Jurkat, Clone E6-1 (cell line): ENCODE measurements at places on chromosomes 7 and 10.

GRCh38 chr7:17807242-17807641 lies 133.1 kb downstream of the SNX13 start:
- DNase-seq, result peak; percentile 63

DNA sequence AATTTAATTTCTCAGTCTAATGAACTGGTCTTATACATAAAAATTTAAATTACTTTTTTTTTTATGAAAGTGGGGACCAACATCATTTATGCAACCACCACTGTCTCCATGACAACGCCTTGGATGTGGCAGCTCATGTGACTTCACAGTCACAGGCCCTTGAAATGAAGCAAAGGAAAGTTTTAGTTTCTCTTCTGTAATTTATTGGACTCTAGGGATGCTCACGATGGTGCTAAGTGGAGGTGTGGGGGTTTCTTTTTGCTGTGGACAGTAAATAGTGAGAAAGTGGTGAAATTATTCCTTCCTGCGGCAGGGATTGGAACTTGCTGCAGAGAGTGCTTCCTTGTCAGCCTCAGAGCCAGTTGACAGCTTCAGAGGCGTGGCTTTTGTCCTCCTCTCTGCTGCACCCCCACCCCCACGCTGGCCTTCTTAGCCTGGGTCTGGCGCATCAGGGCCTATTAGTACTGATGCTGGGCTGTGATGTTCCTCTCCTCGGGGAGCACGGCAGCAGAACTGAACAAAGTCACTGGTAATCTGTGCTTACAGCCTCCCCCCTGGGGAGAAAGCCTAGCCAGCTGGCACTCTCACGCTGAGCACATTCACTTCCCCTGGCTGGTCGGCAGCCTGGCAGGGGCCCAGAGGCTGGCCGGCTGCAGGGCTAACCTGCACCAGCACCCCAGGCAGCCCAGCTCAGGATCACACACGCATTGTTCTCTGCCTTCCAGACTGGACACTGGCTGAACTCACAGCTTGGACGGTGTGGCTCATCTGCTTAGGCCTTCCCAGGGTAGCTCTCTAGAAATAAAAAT lies 517.5 kb upstream of the GALNT17 start:
- DNase-seq, result peak; percentile 7

DNA sequence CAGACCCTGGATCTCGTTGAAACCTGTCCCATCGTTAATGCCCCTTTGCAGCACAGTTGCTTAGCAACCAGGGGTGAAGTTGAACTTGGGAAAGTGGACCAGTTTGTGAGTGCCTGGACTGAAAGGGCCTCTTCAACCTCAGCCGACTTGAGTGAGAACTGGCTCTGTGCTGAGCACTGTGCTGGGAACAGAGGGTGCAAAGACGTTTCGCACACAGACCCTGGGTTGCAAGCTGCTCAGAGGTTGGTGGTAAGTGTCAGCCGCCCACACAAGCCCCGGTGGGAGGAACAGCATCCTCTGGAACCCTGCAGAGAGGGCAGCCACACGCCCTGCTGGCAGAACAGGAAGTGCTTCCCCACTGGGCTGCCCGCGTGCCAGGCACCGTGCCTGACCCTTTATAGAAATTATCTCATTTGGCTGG lies 89.2 kb downstream of the CARD11 start:
- peak; percentile 7 for DNase-seq

DNA sequence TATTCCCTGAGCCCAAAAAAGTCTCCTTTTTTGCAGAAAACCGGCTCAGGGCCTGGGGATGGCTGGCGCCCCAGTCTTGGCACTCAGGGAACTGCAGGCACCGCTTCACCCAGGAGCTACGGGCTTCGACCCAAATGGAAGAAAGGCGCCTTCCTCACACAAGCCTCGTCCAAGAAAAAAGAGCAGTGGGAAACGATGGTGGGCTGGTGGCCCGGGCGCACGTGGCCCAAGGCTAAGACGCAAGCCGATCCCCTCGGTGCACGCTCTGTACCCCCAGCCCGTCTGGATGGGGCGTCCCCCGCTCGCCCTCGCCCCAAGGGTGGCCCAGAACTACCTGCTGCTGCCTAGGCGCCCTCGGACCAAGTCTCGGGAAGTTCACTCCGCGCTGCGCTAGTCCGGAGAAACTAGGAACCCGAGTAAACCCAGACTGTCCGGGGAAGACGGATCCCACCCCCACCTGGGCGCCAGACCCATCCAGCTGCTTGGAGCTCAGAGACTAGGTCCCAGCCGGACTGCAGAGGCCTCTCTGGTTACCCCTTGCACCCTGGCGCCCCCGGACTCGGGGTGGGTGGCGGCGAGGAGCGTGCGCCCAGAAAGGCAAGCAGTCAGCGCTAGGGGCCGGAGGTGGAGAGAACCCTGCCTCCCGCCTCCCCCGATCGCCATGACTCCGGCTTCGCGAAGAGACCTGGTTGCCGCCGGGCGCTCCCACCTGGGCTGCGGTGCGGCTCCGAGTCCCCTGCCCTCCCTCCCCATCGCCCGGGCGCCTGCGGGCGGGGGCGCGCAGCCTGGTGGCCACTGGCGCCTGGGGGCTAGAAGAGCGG lies 76.4 kb downstream of the CALN1 start:
- DNase-seq, result no peak

- no peak for DNase-seq
These were observed 5.3 kb upstream of the SCIN start for GRCh38 chr7:12564996-12565764.

- DNase-seq, result no peak
These were observed 770.9 kb downstream of the TNS3 start for GRCh38 chr7:46810986-46811385.

DNA sequence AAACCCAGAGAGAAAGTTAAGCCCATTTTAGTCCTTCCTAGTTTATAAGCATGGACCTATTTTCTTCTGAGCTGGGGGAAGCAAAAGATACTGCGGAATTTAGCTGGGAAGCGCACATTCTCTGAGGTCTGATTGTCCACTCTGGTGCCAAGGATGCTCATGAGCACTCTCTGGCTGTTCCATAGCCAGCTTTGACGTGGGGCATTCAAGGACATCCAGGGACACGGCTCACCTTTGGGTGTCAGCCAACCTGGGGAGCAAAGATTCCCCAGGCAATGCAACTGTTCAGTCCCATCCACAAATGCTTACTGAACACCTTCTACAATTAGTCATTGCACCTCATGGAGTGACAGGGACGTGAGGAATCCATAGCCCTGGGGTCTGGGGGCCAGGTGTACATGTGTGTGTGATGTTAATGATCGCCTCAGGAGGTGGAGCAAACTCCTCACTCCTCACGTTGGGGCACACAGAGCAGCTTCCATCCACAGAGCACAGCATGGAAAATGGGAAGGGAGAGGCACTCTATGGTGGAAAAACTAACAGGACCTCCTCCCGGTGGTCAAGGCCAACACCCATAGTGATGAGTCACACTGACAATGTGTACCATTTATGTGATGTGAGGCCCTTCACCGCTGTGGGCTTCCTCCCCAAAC lies 67.5 kb upstream of the IGFBP3 start:
- DNase-seq, result no peak

- DNase-seq, result no peak
These were observed 409.5 kb downstream of the SUGCT start for GRCh38 chr7:40544221-40544723.

DNA sequence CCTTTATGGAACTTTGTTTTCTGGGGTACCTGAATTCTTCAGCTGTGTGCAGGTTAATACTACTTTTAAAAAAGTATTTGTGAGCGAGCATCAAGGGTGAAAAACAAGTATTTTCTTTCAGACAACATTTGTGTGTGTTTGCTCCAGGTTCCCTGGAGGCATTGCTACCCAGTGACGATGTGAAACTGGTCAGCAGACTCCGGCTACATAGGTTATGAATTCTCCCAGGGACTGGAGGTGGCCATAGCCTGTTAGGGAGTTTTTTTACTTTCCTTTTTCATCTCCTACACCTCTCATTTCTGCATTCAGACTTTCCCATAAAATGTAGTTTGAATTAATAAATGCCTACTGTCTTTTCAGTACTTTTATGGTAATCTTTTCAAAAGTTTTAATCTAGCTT lies 7.6 kb downstream of the AKR1D1 start:
- no peak for DNase-seq

GRCh38 chr7:142463401-142463850 lies 205.6 kb upstream of the PRSS58 start:
- peak; percentile 56 for DNase-seq

DNA sequence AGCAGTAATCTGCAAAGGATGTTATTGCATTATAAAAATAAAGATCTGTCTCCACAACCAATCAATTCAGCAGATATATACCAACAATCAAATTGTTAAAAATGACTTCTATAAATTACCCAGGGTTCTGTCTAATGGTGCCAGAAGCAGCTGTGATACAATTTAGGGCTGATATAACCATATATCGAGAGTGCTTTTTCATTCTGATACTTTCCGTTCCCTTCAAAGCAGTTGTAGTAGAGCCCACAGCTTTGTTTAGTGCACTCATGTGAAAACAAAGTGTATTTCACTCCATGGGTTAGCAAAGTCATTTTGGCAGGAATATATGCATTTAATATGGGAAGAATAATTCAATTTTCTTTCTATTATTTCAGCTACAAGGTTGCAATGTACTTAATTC lies 83.1 kb upstream of the CHCHD3 start:
- DNase-seq, result no peak

DNA sequence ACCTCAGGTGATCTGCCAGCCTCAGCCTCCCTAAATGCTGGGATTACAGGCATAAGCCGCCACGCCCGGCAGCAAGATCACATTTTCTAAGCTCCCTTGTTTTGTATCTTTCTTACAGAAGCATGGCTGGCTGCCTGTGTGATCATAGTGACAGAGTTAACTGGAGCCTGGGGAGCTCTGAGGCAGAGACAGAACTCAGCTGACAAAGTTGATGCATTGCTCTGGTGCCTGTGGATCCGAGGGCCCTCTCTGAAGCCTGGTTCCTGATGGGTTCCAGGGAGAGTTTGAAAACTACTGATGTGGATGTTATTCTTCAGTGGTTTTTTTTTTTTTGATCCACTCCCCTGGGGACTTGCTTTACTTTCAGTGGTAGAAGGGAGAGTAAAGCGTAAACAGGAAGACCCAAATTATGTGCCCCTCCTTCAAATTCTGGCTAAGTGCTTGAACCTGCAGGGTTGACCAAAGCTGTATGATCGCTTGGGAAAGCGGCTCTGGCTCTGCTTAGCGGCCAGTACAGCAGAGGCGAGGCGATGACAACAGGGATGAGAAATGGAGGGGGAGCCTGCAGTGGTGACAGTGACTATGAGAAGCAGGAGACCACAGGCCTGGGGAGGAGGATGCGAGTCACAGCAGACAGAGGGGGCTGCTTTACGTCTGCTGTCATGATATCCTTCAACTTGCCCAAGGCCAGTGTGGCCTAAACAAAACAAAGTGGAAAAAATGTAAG lies 6.8 kb upstream of the EFCAB10 start:
- DNase-seq, result no peak
